ENCODE measurements at places on chromosomes 3 and 15.

- no peak for DNase-seq
These were observed 59.4 kb downstream of the MECOM start for GRCh38 chr3:169604118-169604517.

- DNase-seq, result no peak
These were observed 406.2 kb downstream of the MFSD1 start for GRCh38 chr3:159208050-159208449.

DNA sequence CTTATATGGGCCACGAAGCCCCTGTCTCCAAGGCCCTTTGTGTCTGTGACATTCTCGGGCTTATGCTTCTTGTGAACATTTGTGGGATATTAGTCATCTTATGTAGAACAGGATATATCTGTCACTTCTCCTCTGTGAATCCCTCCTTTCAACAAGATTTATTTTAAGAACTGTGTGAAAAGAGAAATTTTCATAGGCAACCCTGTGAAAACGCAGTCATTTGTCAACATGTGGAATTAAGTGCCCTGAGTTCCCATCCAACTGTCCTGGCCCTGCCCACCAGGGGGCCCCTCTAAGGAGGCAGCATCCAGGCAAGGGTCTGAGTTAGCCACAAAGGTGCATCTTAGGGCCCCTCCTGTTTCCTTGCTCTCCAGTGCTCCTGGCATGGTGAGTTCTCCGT, 76.8 kb upstream of the CHRNA7 start:
- DNase-seq, result no peak

DNA sequence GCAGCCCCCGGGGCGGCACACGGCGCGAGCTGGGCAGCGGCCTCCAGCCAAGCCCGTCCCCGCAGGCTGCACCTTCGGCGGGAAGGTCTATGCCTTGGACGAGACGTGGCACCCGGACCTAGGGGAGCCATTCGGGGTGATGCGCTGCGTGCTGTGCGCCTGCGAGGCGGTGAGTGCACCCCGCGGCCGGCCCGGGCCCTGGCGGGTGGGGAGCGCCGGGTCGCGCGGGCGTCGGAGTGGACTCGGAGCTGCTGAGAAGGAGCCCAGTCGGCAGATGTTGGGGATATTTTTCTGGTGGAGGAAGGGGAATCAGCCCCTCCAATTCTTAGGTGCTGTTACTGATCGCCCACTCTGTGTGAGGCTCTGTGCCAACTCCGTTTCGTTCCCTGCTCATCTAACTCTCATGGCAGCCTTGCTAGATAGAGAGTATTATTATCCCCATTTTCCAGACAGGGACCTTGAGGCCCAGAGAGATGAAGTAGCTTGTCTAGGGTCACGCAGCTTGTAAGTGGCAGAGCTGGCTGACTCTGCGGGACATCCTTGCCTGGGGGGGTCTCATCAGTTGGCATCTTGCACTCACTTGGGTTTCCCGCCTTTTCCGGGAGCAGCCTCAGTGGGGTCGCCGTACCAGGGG, 890 bp downstream of the CHRD start:
- DNase-seq, result no peak

- DNase-seq, result no peak
These were observed 161.0 kb upstream of the CTDSPL start for GRCh38 chr3:37700466-37701248.

DNA sequence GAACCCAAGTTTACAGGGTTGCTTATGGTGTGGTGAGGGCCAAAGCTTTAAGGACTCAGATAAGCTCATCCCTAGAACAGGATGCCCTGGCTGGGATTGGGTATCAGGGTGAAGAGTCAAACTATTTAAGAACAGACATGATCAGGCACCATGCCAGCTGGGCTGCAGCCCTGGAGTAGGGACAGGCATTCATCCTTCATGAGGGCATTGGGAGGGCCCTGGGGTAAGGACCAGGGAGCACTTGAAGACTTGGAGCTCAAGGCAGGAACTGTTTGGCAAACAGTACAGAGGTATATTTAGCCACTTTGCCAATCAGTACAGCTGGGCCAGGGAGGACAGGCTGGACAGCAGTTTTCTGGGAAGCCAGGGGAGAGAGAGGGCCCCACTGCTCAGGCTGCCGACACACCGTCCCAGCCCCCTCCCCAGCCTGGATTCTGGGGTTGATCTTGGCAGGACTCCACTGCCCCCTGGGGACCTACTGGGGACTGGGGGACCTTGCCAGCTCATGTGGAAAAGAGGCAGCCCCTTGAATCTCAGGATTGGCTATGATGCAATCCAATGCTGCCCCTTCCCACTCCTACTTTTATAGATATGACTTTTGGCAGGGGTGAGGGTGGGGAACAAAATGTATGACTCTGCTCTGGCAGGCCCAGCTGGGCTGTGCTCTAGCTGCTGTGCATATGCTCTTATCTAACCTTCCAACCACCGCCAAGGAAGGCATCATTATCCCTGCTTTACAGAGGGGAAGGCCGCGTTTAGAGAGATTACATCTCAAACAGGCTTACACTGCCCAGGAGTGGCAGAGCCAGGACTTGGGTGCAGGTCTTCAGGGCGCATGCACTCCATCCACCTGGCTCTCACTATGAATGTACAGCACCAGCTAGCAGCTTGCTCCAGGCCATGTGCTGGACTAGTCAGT, 2.3 kb downstream of the PLA2G4E start:
- DNase-seq, result no peak

DNA sequence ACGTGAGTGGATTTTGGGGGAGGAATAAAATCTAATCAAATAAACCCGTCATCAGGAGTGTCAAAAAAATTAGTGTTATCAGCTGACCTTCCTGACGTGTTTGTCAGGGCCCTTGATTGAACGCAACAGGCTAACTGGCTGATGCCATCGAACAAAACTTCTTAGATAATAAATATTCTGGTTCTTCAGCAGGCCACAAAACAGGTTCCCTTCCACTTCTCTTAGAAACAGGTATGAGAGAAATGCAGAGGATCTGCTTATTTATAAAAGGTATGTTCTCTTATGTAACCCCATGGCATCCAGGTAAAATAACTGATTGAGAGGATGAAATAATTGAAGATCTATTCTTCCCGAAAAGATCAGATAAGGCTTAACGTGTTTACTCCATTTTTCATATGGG, 7.6 kb upstream of the LRIG1 start:
- no peak for DNase-seq

Measured in HTR-8/SVneo (cell line).